Activated naive CD4-positive, alpha-beta T cell treated with anti-CD3 and anti-CD28 coated beads, Interleukin-2, amount 50 U/mL, for 72 hours (primary cell): ENCODE measurements at places on chromosomes 3 and 15. TPM values are rescaled to one million over a fixed set of nuclear protein-coding genes. Genes with fewer than 3 reads are reported as not detected.

ILDR1 gene
- total RNA-seq = not detected

WNT5A gene
- total RNA-seq = not detected

PTH1R gene
- not detected for total RNA-seq

GXYLT2 gene
- 0.08 TPM for total RNA-seq

CHRNA7 gene
- not detected for total RNA-seq

XCR1 gene
- total RNA-seq = not detected

LRRC31 gene
- total RNA-seq = not detected

GOLGA6A gene
- total RNA-seq = 1.1 TPM

ZSCAN29 gene
- total RNA-seq = 22.7 TPM

HGD gene
- total RNA-seq = 0.87 TPM

GUCA1C gene
- total RNA-seq = not detected

SERINC4 gene
- 0.31 TPM for total RNA-seq

RFC4 gene
- 121 TPM for total RNA-seq

MASP1 gene
- total RNA-seq = not detected

DUOXA1 gene
- not detected for total RNA-seq

DUOXA2 gene
- total RNA-seq = not detected

ALDH1L1 gene
- 0.18 TPM for total RNA-seq

SST gene
- total RNA-seq = not detected

SLC22A14 gene
- total RNA-seq = not detected

MESP2 gene
- not detected for total RNA-seq

GHSR gene
- total RNA-seq = not detected

SCAANT1 gene
- not detected for total RNA-seq

LRRN1 gene
- total RNA-seq = 0.45 TPM

CGNL1 gene
- total RNA-seq = not detected

CRYBG3 gene
- total RNA-seq = 1.3 TPM

LMAN1L gene
- 0.27 TPM for total RNA-seq

CPLX3 gene
- total RNA-seq = 0.25 TPM

ROPN1B gene
- not detected for total RNA-seq

TEX55 gene
- not detected for total RNA-seq

TRPM1 gene
- not detected for total RNA-seq

MAGEF1 gene
- total RNA-seq = 15.7 TPM

B3GALNT1 gene
- total RNA-seq = 1.7 TPM

MTHFS gene
- total RNA-seq = 23.4 TPM

LAMB2 gene
- not detected for total RNA-seq

TMC3 gene
- not detected for total RNA-seq

RHCG gene
- total RNA-seq = not detected

SUCLG2 gene
- 70.6 TPM for total RNA-seq

CLDN18 gene
- not detected for total RNA-seq
